Stimulated activated CD8-positive, alpha-beta memory T cell treated with anti-CD3 and anti-CD28 coated beads, Interleukin-4, amount 100 ng/mL, for 4 hours (primary cell): ENCODE measurements at places on chromosomes 16 and 17.

- DNase-seq, result no peak
Measured at GRCh38 chr16:64544859-64545258, 577.0 kb downstream of the CDH11 start.

DNA sequence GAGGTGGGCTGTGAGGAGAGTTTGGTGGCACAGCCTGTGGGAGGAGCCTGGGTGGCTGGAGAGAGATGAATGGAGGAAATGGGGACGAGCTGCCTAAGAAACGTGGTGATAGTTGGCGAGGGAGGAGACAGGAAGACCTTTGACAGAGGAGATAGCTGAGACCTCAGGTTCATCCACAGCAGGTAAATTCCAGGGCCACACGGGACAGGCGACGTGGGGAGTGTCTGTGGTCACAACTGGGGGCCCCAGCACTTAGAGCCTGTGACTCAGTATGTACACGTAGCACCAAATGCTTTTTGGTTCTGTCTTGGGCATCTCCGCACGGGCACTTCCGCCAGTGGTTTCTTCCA, 7.7 kb downstream of the MINK1 start:
- no peak for DNase-seq

DNA sequence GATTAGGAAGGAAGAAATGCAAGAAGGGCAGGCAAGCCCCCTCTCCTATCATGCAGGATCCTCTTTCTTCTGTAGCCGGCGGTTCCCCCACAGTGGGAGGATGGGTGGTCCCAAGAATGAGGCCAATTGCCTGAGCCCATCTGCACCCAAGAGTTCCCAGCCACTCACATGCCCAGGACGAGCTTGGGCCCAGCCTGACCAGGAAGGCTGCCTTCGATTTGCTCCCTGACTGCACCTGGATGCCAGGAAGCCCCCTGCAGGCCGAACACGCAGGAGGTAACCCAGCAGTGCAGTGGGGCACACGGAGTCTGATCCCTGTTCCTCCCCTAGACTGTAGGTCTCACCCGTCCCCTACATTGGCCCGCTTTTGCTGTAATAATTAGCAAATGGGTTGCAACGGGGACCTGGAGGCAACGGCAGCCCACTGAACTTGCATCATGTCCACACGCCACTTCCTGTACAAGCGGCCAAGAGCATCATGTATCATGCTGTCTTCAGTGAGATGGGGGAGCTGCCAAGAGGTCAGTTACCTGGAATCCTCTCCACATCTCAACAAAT, 67.5 kb downstream of the AMFR start:
- no peak for DNase-seq

DNA sequence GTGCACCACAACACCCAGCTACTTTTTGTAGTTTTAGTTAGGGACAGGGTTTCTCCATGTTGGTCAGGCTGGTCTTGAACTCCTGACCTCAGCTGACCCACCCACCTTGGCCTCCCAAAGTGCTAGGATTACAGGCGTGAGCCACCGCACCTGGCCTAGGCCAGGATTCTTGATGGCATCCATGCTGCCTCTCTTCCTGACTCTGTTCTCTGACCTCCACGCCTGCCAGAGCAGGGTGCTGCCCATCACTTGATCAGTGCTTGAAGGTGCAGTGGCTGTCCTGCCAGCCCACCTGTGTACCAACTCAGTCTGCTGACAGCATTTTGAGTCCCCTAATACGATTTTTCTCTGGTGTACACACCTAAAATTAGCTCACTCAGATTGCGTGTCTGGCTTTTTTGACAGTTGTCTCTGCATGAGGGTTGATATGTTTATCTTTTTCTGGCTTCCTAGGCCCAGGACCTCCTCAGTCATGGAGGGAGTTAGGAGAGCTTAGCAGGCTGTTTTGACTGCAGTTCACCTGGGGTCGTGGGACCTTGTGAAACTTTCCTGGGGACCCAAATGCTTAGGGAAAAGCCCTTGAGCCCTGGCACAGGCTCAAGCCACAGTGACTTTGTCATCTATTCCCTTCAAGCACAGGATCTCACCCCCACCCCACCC, 5.9 kb downstream of the HAS3 start:
- DNase-seq, result no peak

DNA sequence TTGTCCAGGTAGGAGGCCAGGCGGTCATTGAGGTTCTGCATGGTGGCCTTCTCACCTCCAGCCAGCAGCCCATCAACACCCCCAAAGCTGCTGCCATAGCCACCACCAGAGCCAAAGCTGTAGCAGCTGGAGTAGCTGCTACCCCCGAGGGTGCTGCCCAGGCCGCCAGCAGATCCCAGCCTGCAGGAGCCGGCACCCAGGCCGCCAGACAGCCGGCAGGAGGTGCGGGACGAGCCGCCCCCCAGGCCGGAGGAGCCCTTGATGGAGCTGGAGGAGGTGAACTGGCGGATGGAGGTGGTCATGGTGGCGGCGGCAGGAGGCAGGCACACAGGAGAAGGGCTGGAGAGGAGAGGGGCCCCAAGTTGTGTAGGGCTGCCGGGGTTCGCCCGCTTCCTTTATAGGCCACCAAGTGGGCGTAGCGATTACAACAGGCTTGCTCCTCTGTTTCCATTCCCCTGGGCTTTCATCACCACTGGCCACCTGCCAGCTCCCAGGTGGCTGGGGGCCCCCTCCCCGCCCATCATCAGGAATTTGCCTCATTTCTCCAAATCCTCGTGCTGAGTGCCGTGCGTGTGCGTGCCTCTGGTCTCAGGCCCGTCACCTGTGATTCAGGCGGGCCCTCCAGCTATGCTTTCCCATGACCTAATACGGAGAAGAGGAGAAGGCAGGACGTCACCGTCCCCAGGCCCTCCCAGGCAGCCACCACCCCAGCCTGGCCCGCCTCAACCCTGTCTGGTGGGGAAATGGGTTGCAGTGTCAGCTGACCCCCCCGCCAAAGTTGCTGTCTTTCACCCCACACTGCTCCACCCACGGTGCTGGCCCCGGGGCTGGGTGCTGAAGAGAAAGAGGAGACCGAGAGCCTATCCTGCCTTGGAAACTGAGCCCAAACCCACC, at the start of gene KRT17:
Gene KRT17, minus strand, starts transcription at position 368 of the 894 bp plus-strand sequence. Its CDS starts 66 bp downstream, at position 302.
- DNase-seq, result no peak

GRCh38 chr16:5065326-5065725, 430 bp downstream of the C16orf89 start:
- no peak for DNase-seq

DNA sequence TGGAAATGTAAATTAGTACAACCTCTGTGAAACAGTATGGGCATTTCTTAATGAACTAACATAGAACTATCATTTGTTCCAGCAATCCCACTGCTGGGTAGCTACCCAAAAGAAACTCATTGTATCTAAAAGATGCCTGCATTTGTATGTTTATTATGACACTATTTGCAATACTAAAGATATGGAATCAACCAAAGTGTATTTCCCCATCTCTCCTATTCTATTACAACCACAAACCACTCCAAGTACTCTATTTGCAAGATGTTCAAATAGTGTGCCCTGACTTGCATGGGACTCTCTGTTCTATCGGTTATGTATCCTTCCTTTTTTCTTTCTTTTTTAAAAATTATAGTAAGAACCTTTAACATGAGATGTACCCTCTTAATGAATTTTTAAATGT, 845.2 kb downstream of the CDH11 start:
- DNase-seq, result no peak

- DNase-seq, result no peak
Measured at GRCh38 chr17:60106340-60107059, 27.8 kb upstream of the HEATR6 start.

DNA sequence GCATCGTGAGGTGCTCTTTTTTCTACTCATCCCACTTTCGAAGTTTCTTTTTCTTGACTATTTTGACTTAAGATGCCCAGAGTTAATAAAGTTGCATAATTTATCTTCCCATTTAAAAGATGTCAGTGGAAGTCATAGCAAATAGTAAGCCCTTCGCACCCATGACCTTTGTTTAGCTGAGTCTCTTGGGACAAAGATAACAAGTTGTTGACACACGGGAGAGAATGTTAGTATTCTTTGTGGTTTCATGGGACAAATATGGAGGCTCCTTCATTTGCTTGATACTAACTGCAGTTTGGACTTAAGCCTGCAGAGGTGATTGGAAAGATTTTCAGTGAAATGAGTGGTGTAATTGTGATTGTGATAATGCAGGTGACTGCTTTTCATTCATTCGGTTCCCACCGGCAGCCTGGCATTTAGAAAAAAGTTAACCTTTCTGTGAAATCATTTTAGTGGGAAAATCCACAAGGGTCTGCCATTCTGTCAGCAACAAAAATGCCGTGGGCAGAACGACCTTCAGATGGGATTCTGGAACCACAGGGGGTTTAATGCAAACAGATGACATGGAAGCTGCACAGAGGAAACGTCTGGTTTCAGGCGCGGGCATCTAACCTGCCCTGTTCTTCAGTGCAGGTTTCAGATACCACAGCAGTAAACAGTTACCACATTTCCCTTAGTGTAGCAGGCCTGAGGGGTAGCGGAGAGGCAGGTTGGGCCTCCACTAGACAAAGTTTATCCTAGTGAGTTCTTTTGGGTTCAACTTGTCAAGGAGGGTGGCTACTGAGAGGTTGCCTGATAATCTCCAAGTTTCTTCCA, 123.0 kb downstream of the RPTOR start:
- no peak for DNase-seq

GRCh38 chr17:75995385-75995925, 5.2 kb upstream of the CDK3 start:
- DNase-seq, result no peak

DNA sequence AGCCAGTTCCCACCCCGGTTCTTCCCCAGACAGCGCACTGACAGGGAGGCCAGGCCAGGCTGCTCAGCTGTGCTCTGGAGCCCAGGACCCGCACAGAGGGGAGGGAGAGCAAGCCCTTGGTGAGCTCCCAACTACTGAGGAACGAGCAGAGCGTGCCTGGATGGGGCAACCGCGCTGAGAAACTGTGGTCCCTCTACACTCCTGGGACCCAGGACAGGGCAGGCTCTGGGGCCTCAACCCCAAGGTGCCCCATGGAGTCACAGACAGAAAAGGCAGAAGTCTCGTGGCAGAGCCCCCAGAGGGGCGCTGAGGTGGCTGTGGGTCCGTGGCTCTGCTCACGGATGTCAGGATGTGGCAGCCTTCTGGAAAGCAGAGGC, 16.3 kb downstream of the SLX4 start:
- DNase-seq, result no peak

GRCh38 chr17:74063439-74063838, 140.0 kb upstream of the RPL38 start:
- DNase-seq, result no peak

DNA sequence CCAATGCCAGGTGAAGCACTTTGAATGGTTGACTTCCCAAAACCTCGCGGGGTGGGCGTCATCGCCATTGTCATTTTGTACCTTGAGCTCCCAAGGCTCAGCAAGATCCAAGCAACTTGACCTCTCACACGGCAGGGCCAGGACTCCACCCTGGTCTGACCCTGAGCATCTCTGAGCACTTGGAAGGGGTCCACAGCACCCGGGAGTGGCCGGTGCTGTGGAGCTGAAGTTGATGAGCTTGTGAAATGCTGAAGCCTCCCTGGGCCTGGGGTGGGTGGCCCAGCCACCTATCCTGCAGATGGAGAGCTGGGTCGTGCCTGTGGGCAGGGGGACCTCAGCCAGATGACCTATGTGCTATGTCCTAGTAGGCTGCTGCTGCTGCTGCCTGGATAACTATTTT, 283.3 kb upstream of the FOXF1 start:
- no peak for DNase-seq

DNA sequence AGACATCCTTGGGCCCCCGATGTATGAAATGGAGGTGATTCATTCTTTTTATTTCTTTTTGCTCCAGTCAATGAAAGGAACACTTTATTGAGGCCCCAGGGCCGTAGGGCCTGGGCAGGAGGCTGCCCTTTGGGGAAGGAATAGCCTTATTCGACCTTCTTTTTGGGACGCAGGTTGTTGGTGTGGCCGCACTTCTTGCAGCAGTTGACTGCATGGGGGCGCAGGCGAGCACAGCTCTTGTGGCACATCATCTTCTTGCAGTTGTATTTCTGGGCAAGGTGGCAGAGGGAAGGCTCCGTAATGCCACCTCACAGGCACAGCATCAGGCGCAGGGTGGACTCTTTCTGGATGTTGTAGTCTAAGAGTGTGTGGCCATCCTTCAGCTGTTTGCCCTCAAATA, 50.9 kb downstream of the SIAH1 start:
- no peak for DNase-seq

- no peak for DNase-seq
Measured at GRCh38 chr16:5509794-5510193, 412.2 kb upstream of the EEF2KMT start.

DNA sequence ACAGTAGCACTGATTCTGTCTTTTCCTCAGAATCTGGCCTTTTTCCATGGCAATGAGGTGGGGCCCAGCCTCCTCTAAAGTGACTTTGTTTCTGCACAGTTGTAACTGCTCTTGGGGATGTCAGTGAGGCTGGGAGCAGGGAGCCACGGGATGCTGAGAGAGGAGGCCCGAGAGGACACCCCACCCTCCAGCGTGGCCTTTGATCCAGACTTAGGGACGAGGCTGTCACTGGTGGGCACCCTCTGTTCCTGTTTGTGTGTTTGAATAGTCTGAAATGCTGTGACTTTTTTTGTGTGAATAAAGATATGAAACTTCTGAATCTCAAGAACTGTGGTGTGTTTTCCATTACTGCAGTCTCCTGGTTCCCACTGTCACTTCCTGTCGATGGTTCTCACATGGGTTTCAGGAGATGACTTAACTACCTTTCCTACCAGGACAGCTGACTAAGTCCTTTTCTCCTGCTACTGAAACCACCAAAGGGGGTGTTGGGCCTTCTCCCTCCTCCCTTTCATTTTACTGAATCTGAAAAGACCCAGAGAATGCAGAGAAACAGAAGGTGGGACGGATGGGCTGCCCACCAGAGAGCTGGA, 18.6 kb downstream of the KCTD2 start:
- DNase-seq, result no peak

GRCh38 chr16:50369133-50369804, 481 bp upstream of the BRD7 start:
- no peak for DNase-seq

- no peak for DNase-seq
Measured at GRCh38 chr17:80409626-80410025, 5.3 kb upstream of the ENDOV start.

DNA sequence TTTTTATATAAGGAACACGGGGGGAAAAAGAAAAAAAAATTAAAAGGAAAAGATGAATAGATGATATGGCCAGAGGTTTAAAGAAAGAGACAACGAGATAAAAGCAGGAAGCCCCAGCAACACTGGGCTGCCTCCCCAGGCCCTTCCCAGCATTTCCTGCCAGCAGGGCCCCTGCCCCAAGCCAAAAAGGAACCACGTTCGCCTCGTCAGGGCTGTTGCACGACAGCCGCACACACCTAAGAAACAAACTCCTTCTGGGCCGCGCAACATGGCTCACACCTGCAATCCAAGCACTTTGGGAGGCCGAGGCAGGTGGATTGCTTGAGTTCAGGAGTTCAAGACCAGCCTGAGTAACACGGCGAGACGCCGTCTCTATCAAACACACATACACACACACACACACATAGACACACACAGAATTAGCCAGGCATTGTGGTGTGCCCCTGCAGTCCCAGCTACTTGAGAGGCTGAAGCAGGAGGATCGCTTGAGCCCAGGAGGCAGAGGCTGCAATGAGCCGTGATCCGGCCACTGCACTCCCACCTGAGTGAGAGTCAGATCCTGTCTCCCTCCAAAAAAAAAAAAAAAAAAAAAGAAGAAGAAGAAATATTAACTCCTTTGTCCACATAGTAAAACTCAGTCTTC, 83.0 kb downstream of the ANKRD11 start:
- no peak for DNase-seq
